Activated naive CD8-positive, alpha-beta T cell treated with anti-CD3 and anti-CD28 coated beads for 36 hours (primary cell): ENCODE measurements at places on chromosomes 7 and 10. TPM values are rescaled to one million over a fixed set of nuclear protein-coding genes. Genes with fewer than 3 reads are reported as not detected.

CPSF4 gene
- total RNA-seq: 70.0 TPM

DNA sequence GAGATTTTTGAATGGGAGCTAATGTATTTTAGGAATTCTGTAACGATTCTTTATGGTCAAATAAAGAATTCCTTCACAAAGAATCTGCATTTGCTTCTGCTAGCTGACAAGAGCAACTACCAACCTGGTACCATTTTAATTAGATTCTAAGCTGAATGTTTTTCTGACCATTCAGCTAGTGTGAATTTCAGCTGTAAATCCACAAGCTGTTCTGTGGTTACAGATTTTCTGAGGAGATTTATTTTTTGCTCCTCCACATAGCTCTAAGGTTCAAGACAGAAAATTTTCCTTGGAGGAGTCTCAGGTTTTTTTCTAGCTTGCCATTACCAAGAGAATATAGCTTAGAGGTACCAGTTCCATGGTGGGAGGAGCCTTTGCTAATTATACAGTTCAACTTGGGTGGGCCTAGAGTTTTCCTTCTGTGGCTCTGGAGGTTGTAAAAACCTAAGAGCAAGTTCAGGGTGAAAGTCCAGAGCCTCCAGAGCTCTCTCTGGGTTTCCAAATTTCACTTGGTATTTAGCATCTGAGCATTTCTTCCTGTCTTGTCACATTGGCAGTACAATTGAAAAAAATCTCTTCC is 120.1 kb downstream of the JAZF1 start:
- no peak for DNase-seq

- DNase-seq: no peak
Measured at GRCh38 chr7:69827558-69827957, 229.3 kb downstream of the AUTS2 start.

GRCh38 chr10:22259280-22259679 is 41.5 kb upstream of the EBLN1 start:
- no peak for DNase-seq

- no peak for DNase-seq
Measured at GRCh38 chr7:95493247-95493646, 7.5 kb downstream of the ASB4 start.

GATA3 gene
- total RNA-seq: 8.4 TPM

DNA sequence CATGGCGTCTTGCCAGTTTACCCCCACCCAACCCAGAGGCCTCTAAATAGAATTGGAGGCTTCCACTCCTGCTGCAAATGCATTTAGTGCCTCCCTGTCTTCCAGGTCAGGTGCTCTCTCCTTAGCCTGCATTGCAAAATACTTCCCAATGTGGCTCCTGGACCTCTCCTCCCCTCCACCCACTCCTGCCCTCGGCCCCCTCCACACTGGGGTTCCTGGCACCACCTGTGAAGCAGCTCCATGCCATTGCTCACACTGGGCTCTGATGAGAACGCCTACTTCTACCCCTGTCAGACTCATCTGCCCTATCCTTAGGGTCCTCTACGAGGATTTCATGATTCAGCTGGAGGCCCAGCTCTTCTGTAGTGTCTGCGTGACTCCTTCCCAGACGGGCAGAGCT is 37.4 kb downstream of the C10orf120 start:
- DNase-seq: no peak

DNA sequence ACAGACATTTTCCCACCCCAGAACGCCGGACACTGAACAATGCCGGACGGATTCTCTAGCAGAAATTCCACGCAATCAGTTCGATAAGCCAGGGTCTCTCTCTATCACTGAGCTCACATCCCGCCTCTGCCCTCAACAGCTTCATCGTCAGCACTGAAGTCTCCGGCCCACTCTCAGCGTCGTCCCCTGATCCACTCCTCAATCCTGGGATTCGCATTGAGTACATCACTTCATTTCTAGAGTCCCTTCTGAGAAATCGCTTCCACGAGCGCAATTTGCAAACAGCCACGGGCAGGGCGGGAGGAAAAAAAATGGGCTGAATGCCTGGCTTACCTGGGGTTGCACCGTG is 365 bp downstream of the YME1L1 start:
- no peak for DNase-seq

DNA sequence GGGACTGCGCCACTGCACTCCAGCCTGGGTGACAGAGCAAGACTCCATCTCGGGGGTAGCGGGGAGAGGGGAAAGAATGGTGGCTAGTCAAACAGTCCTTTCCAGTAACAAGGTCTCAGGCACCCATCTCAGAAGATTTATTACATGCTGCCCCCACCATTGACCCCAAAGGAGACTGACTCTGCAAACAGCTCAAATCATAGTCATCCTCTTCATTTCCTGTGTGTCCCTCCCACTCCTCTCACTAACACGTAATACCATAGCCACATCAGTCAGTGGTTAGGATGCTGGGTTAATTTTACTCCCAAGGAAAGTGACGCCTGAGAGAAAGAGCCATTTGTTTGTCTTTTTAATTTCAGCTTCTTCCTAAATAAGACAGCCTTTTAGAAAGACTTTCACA is 56.6 kb upstream of the BET1 start:
- DNase-seq: peak; percentile 1

DNA sequence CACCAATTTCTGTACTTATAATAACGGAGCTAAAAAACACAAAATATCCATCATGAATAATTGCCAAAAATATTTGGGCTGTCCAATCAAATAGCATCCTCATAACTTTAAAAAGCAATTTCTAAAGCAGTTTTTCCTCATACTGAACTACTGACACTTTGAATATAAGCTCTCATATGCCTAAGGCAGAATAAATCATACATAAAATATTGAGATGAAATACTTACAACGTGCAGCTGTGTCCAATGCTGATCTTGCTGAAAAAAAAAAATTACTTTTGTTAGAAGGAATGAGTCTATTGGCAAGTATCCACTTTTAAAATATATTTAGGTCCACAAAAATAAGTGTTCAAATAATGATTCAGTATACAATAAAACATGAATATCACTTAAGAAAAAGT is 24.2 kb downstream of the FAM3C start:
- DNase-seq: no peak

LIPK gene
- not detected for total RNA-seq

EMX2 gene
- not detected for total RNA-seq

HDAC9 gene
- total RNA-seq: 0.14 TPM

GRCh38 chr10:90504172-90504571 is 353.7 kb downstream of the HTR7 start:
- no peak for DNase-seq

- DNase-seq: no peak
Measured at GRCh38 chr10:48451969-48452878, 145.7 kb downstream of the MAPK8 start.

- no peak for DNase-seq
Measured at GRCh38 chr10:110033701-110034235, 26.0 kb downstream of the ADD3 start.

- DNase-seq: no peak
Measured at GRCh38 chr7:135995748-135996147, 18.6 kb upstream of the MTPN start.

- DNase-seq: no peak
Measured at GRCh38 chr10:89090756-89091445, 100.3 kb downstream of the FAS start.

DNA sequence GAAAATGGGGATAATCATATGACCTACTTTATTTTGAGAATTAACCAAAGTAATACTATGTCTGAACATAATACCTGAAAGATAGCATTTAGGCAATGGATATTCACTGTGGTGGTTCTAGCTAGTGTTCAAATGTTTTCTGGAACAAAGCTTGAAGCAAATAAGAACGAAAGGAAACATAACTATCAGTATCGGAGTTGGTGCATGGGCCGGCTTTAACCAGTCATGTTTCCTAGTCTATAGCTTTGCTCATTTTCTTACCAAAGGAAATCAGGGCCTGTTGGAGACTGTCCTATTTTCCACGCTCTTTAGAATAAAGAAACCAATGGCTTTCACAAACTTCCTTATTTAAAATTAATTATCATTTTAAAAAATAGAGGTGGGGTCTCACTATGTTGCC is 8.9 kb downstream of the IL2RA start:
- no peak for DNase-seq

GRCh38 chr7:94045581-94045980 is 41.4 kb upstream of the BET1 start:
- DNase-seq: no peak

- no peak for DNase-seq
Measured at GRCh38 chr7:27031289-27032172, 64.3 kb downstream of the HOXA1 start.

DNA sequence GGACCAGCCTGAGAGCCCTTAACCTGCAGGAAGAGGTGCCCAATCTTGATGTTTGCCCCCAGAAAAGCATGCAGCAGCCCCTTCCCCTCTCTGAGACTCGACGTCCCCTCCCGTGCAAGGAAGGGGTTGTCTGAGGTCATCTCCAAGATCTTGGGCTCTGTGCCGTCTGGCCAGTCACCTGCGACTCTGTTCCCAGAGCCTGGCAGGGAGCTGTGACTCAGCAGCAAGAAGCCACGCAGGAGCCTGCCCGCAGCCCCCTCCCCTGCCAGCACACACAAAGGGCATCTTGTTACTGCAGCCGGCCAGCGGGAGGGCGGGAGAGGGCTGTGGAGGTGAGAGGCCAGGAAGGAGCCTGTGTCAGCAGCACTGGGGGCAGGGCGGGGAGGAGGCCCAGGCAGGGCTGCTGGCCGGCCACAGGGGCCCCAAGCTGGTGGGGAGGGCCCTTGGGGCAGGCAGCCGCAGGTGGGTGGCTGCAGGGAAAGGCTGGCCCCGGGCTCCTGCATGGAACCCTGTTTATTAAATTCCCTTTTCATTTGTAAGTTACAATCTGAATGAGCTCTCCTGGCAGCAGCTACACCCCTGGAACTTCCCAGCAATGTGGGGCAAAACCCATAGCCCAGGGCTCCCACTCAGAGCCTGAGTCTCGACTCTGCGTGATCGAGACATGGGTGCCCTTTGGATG is 103.7 kb upstream of the ZMIZ1 start:
- DNase-seq: no peak

- DNase-seq: no peak
Measured at GRCh38 chr7:151431281-151431767, 8.6 kb downstream of the CRYGN start.

- no peak for DNase-seq
Measured at GRCh38 chr10:121084675-121085070, 233.5 kb downstream of the WDR11 start.

MYL10 gene
- not detected for total RNA-seq

DNA sequence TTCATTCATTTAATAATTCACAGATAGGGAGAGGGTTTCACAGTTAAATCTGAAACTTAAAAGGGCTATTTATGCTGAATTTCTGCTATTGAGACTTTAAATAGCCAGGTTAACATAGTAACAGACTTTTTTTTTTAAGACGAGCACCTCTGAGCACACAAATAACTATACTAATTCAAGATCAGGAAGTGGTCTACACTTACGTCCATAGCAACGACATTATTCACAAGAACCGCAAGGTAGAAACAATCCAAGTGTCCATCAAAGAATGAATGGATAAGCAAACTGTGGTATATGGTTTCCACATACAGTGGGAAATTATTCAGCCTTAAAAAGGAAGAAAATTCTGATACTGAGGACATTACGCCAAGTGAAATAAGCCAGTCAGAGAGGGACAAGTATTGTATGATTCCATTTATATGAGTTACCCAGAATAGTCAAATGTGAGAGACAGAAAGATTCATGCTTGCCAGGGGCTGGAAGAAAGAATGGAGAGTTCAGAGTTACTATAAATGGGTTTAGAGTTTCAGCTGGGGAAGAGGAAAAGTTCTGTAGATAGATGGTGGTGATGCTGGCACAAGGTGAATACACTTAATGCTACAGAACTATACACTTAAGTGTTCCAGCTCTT is 140.3 kb upstream of the LAMB4 start:
- DNase-seq: no peak

ATG9B gene
- 12.3 TPM for total RNA-seq

MYO1G gene
- total RNA-seq: 302 TPM

DNA sequence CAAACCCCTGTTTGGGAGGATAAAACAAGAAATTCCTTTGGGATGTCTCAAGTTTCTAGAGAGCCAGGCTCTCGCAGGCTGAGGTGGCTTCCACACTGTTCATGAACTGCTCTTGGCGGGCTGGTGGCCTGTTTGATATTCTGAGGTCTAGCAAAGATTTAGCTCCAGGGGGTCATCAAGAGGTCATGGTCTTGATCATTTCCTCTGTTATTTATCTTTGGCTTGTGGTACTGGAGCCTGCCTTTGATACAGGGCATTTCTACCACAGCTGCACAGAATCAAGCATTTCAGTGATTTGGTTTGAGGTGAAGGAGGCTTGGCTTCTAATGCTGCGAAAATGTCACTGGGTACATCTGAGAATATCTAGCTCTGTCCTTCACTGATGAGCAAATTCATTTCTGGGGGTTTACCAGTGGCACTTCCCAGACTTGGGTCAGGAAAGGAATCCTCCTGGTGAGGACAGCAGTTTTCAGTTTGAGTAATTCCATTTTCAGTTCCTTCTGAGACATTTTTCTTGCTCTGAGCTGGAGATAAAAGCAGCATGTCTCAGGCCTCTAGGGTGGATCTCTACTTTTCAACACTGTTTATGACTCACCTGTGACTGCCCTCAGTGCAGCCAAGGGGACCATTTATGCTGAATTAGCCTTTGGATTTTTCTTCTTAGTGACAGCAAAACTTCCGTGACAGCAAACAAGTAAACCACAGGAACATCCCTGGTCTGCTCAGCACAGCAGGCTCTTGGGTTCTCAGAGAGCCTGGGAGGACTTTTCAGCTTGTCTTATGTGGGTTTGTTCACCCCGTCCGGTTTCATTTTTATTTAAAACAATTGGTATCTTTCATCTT is 312.0 kb downstream of the RNLS start:
- peak; percentile 69 for DNase-seq

NKX1-2 gene
- total RNA-seq: not detected

TAF5 gene
- 11.6 TPM for total RNA-seq

- DNase-seq: no peak
Measured at GRCh38 chr7:151599401-151600227, 79.9 kb upstream of the RHEB start.

POU6F2 gene
- not detected for total RNA-seq

DNA sequence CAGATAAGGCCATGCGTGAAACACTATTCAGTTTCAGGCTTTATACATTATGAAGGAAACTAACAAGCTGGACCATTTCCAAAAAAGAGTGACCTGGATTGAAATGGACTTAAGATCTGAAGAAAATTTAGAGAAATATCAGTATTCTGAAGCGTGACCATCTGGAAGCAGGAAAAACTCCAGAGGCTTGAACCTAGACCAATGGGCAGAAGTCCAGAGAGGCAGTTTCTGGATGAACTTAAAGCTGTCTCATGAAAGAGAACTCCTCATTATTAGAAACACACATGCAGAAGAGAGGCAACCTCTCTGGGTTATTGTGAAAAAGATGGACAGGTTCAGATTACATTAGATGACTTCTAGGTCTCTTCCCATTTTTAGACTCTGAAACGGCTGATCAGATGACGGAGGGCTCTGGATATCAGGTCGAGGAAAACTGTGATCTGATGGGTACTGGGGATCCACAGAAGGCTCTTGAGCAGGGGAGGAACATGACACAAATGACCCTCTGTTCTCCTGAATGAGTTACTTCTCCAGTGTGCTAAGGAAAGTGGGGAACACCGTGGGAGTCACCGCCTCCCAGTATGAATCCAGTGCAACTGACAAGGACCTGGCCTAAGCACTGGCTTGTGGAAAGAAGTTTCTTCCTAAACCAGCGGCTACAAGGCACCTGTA is 116.5 kb downstream of the SPDYE5 start:
- no peak for DNase-seq

HHEX gene
- total RNA-seq: 0.56 TPM

GRCh38 chr7:24880886-24881285 is 99.1 kb downstream of the OSBPL3 start:
- no peak for DNase-seq

SYT15 gene
- total RNA-seq: 0.58 TPM

GRCh38 chr7:141593134-141593533 is 41.9 kb downstream of the AGK start:
- no peak for DNase-seq
